ENCODE measurements at places on chromosomes 12 and 14.
A peak's percentile ranks its signal among the peaks of the same experiment; 100 is the strongest.

DNA sequence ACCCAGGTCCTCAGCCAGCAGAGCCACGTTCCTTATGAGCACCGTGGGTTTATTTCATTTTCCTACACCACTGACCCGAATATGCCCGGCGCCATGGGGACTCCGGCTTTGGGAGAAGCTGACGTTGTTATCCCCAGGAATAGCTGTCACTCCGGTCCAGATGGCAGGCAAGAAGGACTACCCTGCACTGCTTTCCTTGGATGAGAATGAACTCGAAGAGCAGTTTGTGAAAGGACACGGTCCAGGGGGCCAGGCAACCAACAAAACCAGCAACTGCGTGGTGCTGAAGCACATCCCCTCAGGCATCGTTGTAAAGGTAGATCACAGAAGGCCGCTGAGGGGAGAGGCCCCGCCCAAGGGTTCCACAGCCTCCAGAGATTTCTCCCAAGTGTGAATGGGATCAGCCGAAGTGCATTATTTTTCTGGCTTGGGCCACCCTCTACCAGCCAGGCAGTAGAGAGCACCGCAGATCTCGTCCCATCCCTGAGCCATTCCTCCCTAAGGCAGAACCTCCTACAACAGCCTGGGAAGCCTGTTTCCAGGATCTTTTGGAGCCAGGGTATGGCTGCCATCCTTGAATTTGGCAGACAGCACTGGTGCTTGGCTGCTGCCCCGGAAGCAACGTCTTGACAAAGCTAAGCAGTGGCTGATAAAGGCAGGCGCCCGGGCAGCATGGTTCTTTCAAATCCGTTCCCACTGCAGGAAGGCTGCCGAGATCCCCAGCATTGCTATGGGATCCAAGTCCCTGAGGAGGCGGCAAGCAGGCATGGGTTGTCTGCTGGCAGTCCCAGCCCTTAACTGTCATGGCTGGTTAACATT lies 17.8 kb downstream of the CDK2AP1 start:
- DNase-seq = no peak

- no peak for DNase-seq
These were observed 25.8 kb upstream of the PHLDA1 start for GRCh38 chr12:76057326-76057725.

DNA sequence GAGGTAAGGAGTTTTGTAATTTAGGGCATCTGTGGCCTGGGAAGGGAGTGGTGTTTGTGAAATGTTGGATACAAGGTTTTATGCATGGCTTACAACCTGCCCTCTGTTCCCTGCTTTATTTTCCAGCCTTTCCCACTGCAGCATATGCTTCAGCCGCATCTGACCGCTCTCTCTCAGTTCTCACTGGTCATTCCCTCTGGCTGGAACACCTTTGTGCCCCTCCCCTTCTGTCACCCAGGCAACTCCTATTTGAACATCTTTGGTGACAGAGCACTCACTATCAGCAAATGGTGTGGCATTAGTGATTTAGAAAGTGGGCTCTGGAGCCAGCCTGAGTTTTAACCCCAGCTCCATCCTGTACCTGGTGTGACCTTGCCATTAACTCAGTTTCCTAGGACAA lies 47.5 kb upstream of the SMCO2 start:
- DNase-seq = no peak

DNA sequence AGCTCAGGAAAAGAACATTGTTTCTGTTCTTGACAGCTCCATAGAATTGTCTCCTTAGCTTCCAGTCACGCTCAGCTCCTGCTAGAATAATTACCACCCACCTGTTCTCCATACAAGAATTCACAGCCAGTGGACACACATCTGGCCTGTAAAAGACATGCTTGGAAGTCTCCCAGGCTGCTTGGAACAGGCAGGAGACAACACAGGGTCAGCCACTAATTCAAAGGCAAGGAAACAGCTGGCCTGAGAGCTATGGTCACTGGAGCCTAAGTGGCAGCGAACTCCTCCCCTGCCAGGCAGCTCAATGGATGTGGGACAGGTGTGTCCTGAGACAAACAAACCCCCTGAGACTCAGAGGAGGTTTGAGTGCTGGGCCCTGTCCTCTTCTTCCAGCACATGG lies 22.9 kb upstream of the LTBP2 start:
- DNase-seq = no peak

DNA sequence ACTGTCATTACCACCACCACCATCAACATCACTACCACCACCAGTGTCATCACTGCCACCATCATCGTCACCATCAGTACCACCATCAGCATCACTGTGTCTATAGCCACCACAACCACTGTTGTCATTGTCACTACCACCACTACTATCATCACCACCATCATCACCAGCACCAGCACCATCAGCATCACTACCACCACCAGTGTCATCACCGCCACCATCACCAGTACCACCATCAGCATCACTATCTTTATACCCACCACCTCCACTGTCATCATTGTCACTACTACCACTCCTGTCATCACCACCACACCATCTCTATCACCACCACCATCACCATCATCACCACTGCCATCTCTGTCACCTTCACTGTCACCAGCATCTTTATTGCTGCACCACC lies 60.6 kb downstream of the BEGAIN start:
- no peak for DNase-seq

- no peak for DNase-seq
These were observed 51.0 kb downstream of the LMNTD1 start for GRCh38 chr12:25502118-25502517.

DNA sequence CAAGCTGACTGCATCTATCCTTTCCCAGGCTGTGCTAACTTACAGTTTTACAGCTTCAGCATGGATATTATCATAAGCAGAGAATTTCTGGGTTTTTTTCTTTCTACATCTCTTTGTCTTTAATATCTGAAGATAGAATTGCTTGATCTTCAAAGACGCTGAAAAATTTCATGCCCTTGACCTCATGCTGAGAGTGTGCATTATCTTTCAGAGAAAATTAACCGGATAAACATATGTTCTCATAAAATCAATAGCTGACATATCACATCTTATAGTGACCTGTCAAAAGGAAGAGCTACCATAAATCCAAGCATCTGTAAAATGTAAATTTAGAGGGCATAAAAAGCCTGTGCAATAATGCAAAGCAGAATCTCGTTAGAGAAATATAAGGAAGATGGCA lies 1704.1 kb upstream of the FLRT2 start:
- no peak for DNase-seq

DNA sequence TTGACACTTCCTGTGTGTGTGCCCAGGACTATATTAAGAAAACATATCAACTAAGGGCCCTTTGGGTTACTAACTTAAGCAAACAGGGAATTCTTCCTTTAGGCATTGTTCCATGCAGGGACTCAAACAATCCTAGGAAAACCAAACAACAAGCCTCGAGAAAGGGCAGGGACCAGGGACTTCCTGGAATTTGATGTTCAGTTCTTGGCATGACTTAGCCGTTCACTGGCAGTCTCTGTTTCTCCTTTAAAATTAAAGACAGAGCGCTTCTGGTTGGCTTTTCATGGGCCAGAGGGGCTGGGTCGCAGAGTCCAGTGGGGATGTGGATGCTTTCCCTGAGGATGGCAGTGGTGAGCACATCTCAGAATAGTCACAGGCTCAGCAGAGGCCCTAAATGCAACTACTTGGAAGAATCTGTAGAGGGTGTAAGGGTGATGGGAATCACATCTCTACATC lies 35.2 kb downstream of the RNFT2 start:
- no peak for DNase-seq

DNA sequence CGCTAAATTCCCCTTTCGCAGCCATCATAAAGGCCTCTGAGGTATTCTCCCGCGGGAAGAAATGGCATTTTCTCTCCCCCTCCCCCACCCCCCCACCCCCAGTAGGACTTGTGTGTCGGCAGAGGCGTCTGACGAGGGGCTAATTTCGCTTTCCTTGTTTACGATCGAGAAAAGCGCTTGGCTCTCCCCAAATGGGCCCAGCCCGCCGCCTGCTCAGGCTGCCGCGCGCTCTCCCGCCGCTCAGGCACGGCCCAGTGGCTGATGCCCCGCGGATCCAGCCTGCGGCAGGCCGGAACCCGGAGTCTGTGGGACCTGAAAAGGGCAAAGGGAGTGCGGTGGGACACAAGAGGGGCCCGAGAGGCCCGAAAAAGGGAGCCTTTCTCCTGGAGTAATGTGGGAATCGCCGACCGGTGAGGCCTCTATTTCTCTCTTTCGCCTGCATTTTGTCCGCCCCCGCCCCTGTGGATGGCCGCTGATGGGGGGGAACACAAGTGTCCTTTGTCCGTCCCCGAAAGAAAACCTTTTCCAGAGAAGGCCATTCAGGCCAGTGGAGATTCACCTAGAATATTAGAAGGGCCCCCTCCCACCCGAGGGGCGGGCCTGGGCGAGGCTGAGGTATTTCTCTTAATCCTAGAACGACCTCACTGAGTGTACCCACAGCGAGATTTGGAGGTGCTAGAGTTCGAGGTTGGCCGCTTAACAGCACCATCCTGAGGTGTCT lies 9.0 kb upstream of the HOXC6 start:
- no peak for DNase-seq

DNA sequence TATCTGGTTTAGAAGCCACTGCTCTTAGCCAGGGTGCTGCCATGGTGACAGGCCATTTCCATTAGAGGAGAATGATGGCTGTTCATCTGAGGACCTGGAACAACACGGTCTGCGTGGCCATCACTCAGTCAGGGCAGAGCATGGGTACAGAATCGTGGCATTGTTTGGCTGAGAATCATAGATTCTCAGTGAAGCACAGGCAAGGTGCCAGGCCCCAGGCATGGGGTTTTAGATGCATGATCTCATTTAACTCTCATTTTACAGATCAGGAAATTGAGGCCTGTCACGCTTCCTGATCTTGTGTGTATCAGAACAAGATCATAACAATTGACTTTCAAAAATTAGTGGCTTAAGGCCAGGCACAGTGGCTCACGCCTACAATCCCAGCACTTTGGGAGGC lies 26.8 kb upstream of the IRF2BPL start:
- DNase-seq = no peak

DNA sequence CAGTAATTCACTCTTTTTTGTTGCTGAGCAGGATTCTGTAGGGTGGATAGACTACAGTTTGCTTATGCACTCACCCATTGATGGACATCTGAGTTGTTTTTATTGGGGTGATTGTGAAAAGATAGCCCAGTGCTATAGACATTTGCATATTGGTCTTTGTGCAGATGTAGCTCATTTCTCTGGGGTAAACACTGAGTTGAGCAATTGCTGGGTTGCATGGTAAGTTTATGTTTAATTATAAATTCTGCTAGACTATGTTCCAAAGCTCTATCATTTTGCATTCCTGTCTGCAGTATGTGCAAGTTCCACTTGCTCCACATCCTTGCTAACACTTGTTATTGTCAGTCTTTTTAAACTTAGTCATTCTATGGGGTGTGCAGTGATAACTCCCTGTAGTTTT lies 65.4 kb upstream of the RFLNA start:
- DNase-seq = no peak

DNA sequence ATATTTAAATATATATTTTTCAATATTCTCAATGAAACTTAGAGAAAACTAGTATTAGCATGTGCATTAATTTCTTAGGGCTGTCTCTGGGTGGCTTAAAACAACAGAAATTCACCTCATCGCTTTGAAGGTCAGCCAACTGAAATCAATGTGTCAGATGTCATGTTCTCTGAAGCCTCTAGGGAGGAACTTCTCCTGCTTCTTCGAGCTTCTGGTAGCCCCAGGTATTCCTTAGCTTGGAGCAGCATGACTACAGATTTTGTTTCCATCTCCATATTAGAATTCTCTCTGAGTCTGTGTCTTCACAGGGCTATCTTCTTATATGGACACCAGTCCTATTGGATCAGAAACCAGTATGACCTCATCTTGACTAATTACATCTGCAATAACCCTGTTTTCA lies 221.5 kb downstream of the PDZRN4 start:
- DNase-seq = no peak

GRCh38 chr12:110782094-110782493 lies 39.4 kb upstream of the PPP1CC start:
- no peak for DNase-seq

- DNase-seq = no peak
These were observed 58.6 kb upstream of the MYF6 start for GRCh38 chr12:80648881-80649280.

GRCh38 chr14:50714450-50715073 lies 46.5 kb upstream of the SAV1 start:
- no peak for DNase-seq

DNA sequence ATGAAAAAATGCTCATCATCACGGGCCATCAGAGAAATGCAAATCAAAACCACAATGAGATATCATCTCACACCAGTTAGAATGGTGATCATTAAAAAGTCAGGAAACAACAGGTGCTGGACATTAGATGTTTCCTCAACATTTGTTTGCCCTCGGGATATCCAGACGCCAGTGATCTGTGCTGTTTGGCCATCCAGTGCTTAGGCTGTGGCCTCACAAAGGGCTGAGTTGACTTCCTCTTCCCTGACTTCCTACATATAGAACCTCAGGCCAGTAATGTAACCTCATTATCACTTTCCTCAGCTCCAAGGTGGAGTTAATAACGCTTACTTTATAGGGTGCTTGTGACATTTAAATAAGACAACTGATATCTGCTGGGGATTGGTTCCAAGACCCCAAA lies 51.8 kb downstream of the SLC15A5 start:
- DNase-seq = no peak

GRCh38 chr14:63454863-63455622 lies 88.1 kb downstream of the PPP2R5E start:
- no peak for DNase-seq

DNA sequence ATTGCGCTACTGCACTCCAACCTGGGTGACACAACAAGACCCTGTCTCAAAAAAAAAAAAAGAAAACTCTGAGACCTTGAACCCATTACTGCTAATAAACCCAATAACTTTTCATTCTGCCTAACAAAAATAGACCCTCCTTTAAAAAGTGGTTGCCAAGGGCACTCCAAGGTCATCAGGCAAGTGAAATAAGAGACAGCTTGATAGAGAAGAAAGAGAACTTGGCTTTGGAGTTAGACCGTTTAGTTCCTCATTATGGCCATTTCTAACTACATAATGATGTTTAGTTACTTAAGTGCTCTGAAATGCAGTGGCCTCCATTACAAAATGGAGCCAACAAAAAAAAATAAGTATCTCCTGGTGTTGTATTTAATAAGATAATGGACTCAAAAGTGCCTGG lies 55.9 kb downstream of the PHLDA1 start:
- DNase-seq = no peak

GRCh38 chr12:25283006-25283405 lies 32.3 kb upstream of the KRAS start:
- no peak for DNase-seq

GRCh38 chr12:30546121-30546520 lies 149.5 kb downstream of the IPO8 start:
- no peak for DNase-seq

- DNase-seq = no peak
These were observed 22.4 kb upstream of the SERPINA6 start for GRCh38 chr14:94345344-94346064.

DNA sequence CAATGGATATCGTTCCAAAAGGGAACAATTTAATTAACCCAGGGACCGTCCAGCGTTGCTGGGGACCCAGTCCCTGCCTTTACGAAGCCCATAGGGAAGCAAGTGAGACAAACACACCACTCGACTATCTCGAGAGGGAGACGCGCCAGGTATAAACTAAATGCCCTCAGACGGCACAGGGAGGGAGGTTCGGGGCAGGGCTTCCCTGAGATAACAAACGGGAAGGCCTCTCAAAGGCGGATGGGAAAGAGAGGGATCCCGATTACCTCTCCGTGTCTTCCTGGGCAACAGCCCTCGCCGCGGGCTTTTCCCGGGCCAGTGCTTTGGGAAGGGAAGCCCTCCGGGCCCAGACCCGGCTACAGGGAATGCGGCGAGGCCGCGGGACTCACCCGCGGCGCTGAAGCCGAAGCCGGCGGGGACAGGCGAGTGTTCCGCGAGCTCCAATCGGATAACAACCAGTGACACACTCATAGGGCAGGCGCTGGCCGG lies 390 bp downstream of the BRAP start:
- DNase-seq = no peak

- peak; percentile 76 for DNase-seq
These were observed 109.6 kb downstream of the BCAT1 start for GRCh38 chr12:24839268-24839791.
